ENCODE measurements at places on chromosomes 3 and 15.

- DNase-seq: no peak
These were observed 15.0 kb downstream of the KAT2B start for GRCh38 chr3:20055020-20055775.

GRCh38 chr3:151003029-151003767 lies 30.7 kb upstream of the CLRN1 start:
- DNase-seq: no peak

DNA sequence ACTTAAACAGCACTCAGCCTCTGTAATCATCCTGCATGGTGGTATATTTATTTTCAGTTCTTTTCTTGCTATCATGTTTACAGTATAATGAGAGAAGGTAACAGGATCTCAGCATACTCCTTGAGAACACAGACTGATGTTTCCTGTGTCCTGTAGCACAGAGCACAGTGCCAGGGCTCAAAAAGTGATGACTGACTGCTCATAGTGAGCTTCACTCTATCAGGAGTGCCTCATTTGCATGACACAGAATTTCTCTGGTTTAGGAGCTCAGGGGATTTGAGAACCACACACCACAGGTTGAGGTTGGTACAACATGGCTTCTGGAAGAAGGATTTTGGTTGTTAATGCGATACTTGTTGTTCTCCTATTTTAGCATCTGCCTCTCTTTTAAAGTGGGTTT lies 68.5 kb upstream of the SLC2A2 start:
- no peak for DNase-seq

DNA sequence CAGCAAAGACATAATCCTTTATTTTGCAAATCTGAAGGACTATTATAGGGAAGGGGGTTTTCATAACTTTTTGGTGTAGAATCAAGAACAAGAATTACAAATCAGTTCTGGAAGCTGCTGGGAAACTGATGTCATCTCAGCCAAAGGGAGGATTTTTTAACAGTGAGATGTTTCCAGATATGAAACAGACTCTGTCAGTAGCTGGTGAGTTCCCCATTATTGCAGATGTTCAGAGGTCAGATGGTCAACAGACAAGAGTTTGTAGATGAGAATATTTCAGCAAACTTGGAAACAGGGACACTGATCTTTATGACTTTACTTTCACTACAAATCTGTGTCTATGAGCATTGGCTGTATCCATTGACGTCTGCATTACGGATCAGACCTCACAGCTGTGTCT lies 71.9 kb upstream of the LPP start:
- no peak for DNase-seq

DNA sequence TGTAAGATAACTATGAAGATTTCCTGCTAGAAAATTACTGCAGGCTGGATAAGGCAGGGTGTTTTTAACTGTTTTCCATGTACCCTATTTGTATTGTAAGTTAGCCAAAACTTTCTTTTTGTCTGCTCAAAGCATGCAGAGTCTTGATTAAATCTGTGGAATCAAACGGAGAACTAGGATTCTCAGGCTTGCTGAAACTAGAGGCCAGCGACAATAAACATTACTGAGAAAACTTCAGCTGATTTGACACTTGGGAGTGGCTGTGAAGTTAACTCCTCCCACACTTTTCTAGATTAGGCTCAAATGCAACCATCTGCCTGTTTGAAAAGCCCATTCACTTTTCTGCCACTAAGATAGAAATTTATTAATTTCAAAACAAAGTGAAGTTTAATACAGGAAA lies 153.2 kb upstream of the FRMD4B start:
- no peak for DNase-seq

GRCh38 chr15:84598250-84598649 lies 2.6 kb upstream of the ZSCAN2 start:
- DNase-seq: no peak

- no peak for DNase-seq
These were observed 716 bp downstream of the SMC4 start for GRCh38 chr3:160400030-160400701.

DNA sequence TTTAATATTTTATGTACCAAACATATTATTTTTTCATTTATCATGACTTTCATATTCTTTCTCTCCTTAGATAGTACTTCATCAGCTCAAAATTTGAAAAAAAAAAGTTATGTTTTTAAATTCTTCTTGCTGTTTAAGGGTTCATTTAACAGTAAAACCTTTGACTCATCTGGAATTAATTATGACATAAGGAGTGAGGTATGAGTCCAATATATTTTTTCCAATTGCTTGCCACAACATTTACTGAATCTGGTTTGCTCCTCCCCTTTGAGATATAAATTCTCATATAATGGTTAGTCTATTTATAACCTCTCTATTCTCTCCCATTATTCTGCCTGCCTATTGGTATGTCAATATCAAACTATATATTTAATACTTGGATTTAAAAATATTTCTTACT lies 387.8 kb downstream of the TUSC7 start:
- DNase-seq: no peak

GRCh38 chr3:52086976-52087663 lies 30.7 kb upstream of the DUSP7 start:
- no peak for DNase-seq

- DNase-seq: no peak
These were observed 3.0 kb upstream of the RYK start for GRCh38 chr3:134253475-134254226.

DNA sequence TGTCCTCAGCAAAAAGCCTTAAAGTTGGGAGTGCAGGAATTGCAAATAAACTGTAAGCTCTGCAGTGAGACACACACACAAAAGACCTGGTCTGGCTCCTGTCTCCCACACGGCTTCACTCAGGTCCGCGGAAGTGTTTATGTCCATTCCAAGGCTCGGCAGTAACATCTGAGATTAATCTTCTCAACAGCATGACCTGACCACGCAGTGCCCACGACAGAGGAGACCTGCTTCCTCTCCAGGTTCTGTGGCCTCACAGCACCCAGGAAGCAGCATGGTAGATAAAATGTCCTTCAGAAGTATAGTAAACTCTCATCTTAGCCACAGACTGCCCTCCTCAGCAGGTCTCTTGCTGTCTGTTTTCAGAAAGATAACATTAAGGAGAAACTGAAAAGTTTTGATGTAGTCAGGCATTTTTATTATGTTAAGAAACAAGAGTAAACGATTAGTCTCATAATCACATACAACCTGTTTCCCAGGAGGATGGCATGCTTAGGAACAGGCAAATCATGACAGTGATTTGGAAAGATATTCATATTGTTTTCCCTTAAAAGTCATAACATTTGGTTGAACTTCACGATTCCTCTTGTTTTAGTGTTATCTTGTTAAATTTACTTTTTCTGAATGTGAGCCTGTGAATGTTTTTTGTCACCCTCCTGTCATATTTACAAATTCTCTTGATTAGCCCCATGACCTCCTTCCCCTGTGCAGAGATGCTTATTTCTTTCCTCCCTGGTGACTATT lies 34.6 kb downstream of the CD200R1L start:
- no peak for DNase-seq

DNA sequence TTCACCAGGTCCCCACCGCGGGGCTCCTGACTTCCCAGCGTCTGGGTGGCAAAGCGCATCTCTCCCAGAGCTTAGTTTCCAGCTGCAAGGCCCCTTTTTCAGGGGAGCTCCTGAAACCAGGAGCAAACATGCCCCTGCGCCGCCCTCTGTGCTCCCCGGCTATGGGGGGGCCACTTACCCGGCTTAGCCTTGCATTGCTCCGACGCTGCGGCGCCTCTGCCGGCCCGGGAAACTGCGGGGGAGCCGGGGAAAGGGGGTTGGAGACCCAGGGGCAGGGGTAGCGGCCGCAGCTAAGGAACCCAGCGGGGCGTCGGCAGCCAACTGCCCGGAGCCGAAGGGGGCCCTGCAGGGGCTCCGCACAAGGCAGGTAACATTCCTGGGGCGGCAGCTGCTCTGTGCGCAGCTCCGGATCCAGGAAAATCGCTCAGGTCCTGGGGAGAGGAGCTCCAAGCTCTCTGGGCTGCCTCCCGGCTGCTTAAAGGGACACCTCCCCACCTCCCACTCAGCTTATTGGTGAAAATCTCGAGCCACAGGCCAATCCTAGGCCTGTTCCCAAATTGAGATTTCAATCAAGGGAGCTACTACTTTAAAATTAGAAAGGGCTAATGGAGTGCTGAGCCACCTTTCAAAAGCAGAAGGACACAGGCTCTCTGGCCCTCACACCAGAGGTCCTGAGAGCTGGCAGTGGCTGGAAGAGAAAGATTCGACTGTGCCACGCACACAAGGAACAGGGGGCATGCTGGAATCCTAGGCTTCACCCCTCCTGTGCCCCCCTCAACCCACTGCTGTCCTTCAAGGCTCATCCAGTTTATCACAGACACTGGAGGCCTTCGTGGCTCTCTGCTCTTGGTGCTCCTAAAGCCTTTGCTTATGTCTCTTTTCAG lies 42.7 kb upstream of the PRICKLE2 start:
- peak; percentile 76 for DNase-seq

DNA sequence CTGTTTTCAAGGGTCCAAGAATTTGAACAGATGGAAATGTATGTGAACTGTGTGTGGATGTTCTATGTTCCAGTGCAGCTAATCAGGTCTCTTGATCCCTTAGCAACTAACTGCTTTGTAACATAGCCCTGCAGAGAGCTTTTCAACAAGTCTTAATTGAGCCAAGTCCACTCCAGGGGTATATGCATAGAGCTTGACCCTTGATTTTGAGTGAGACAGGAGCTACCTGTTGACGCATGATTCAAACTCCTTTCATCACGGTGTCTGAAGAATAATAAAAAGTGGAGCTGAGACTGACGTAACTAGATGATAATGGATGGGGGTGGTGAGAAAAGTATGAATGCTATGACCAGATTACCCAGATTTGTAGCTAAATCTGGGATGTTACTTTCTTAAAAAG lies 93.3 kb upstream of the CCDC54 start:
- no peak for DNase-seq

GRCh38 chr15:90711842-90712241 lies 5.3 kb upstream of the BLM start:
- no peak for DNase-seq

DNA sequence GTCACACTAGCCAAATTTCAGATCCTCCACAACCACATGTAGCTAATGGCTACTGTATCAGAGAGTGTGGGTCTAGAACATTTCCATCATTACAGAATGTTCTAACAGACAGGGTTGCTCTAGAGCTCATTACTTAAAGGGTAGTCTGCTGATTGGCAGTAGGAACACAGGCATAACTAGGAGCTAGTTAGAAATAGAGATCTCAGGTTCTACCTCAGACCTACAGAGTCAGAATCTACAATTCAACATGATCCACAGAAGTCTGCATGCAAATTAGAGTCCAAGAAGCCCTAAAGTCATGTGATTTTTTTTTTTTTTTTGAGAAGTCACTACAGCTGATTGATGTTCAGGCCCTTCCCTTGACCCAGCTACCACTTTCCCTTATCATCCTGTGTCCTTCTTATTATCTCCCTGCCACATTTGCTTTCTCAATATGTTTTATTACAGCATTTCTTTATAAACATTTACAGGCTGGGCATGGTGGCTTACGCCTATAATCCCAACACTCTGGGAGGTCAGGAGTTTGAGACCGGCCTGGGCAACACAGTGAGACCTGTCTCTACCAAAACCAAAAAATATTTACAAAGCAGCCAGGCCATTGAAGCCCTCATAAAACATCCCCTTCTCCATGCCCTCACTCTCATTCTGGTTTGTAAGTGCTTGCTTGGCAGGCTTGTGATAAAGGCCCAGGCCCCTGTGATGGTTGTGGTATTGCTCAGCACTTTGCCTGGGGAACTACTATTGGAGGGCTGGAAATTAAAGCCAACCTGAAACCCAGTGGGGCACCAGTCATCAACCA lies 3.8 kb upstream of the ABHD5 start:
- DNase-seq: no peak

- DNase-seq: peak; percentile 88
These were observed 47.7 kb upstream of the GYG1 start for GRCh38 chr3:148943506-148944205.

GRCh38 chr3:63450023-63450422 lies 171.9 kb downstream of the SYNPR start:
- no peak for DNase-seq

DNA sequence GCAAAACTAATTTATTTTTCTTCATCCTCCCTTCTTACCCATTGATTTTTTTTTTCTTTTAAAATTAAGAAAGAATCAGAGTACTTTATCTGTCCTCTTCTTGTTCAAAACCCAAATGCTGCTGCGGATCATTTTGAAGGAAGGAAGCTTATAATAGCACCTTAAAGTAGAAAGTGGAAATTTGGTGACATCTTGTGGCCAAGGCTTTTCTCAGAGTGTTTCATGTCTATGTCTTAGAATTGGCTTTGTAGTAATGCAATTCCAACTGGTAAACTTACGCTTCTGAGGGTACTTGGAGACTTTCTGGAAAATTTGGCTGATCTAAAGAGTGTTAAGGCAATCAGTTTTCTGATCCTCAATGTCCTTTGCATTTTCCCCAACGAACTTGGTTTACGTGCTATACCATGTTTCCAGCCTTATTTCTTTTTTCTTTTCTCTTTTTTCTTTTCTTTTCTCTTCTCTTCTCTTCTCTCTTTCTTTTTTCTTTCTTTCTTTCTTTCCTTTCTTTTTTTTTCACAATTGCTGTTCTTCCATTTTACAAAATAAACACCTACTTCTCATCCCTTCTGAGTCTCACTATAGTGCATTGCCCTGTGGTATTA lies 30.7 kb downstream of the C3orf38 start:
- peak; percentile 58 for DNase-seq

DNA sequence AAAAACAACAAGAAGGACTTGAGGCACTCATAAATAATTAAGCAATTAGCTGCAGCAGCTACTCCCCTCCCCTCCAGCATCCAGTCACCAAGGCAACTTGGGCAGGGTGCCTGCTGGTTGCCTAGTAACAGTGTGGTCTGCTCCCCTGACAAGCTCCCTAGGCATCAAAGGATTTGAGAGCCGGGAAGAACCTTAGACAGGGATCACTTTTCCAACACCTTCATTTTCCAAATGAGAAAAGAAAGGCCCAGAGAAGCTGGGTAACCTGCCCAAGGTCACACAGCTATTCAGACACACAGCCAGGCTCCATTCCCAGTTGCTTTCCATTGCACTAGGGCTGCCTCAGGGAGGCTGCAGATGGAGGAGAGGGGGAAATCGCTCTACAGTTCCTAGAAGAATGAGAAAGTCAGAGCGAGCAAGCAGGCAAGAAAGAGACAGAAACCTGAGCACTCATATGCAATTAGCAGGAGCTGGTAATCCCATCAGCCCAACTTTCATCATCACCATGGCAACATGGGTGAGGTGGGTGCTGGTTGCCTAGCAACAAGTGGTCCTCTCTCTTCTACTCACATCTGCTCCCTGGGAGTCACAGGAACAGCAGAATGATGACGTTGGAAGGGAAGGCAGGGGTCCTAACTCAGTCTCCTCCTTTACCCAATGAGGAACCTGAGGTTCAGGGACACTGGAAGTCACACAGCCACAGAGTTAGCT lies 3.6 kb upstream of the EIF4E3 start:
- DNase-seq: no peak

- DNase-seq: no peak
These were observed 364.9 kb upstream of the DPPA4 start for GRCh38 chr3:109702252-109702651.

- DNase-seq: no peak
These were observed 165.1 kb downstream of the APBA2 start for GRCh38 chr15:29050870-29051269.

All from T47D (cell line).